A172 (cell line): ENCODE measurements at places on chromosomes 6 and 20. TPM values are rescaled to one million over a fixed set of nuclear protein-coding genes. Genes with fewer than 3 reads are reported as not detected.

The LY86 gene
- not detected in 2 replicates for total RNA-seq

The KHDC1 gene
- total RNA-seq = 6.4 and 8.5 TPM in 2 replicates

The FAM210B gene
- 40.1 and 42.3 TPM in 2 replicates for total RNA-seq

The IMPG1 gene
- total RNA-seq = not detected in 2 replicates

The IDH3B gene
- 258 and 260 TPM in 2 replicates for total RNA-seq

The OPRM1 gene
- total RNA-seq = not detected in 2 replicates

The RAB44 gene
- total RNA-seq = not detected in 2 replicates
